Vagina (tissue), 2 donors: ENCODE measurements at places on chromosomes 4 and X.

GRCh38 chrX:120769576-120770341 is 105.9 kb downstream of the CT47B1 start:
- DNase-seq, result no peak

DNA sequence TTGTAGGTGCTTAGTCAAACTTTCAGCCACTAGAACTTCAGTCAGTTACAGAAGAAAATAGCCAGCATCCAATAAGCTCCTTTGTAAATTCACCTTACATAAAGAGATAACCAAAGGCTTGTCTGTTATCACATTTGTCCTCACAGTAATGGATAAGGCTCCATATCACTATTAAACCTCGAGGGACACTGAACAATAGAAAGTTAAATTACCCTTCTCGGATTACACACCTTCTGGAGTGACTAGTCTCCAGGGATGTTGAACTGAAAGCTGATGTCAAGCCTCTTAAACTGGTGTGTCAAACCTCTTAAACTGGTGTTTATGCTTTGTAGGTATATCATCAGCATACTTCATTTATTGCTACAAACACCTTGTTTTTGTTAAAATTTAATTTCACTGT is 639.0 kb downstream of the CENPC start:
- no peak for DNase-seq

GRCh38 chr4:142202404-142203332 is 566.3 kb downstream of the IL15 start:
- no peak for DNase-seq

- DNase-seq, result no peak
Observed at GRCh38 chr4:162705130-162705803, 461.4 kb downstream of the NAF1 start.

DNA sequence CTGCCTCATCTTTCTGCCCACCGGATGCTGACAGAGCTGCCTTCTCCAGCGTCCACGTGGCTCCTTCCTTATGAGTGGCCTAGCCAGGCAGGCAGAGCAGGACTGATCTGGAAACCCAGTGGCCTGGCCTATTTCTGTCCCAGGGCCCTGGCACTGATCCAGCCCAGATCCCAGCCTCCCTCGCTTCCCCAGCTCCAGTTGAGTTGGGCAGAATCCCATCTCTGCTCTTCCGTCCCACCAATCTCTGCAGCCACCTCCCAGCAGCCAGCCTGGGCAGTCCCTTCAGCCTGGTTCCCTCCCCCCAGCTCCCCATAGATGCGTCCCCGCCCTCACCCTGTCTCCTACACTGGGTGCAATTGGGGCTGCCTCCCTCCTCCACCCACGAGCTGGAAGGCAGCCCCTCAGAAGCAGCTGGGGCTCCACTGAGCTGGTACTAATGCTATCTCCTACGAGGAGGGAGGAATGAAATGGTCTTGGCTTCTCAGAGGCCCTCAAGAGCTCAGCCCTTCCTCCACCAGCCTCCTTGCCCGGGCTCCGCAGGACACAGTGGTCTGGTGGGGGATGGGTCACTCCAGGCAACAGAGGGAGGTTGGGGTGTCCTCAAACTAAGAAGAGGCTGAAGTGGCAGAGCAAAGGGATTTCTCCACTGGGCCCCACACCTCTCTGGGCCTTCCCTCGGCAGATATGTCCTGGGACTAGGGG is 94.2 kb downstream of the PJA1 start:
- DNase-seq, result no peak

DNA sequence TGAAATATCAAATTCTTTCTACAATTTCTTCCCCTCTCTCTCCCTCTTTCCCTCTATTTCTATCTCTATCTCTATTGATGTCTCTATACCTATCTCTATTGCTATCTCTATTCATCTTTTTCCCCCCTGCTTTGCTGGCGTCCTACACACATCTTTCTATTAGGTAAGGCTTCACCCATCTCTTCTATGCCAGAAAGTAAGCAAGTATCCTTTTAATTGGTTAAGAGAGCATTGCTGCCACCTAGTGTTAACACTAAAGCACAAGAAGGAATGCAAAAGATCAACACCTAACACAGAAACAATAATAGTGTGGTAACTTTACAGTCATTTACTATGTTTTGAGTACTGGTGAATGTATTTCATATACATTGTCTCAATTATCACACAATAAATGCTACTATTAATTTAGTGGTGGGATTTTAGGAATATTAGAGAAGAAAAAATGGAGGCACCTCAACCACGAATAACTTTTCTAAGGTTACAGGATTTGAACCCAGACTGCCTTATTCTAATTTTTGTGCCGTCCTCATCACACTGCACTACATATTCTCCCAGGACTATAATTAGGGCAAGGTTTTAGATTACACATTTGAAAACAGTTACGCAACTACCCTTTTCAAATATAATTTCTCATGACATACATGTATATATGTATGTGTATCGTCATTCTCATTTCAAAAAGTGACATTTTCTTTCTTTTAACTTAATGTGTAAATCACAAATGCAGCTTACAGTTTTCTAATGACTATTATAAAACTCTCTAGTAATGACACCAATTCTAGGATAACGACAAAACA is 3.7 kb upstream of the C4orf36 start:
- DNase-seq, result no peak

DNA sequence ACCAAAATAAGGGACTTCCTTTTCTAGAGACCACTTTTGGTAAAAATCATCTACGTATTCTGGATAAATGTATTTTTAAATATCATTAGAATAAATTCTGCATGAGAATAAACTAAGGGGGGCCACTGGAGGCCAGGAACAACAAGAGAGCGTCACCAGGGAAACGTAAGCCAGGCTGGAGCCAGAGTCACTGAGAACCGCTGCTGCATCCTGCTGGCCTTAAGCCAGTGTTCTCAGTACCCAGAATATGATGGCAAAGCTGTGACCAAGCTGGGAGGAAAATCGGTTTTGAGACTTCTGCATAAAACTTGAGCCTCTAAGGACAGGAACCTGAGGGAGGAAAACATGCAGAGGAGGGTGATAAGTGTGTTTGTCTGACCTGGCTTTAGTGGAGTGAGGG is 63.0 kb upstream of the FAM9A start:
- no peak for DNase-seq

DNA sequence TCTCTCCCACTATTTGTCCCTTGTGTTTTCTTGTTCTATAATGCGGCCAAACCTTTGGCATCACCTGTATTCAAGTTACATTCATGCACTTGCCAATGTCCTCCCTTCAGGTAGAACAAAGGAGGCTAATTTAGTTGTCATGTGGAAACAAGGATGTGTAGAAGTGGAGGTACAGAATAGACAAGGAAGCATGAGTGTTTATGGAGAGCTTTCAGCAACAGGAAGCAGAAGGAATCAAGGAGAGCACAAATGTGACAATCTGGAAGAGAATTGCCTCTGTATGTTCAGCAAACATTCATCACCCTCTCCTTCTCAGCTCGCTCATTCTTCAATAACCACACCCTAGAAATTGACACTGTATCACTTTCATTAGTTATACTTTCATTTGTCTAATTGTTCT is 103.4 kb downstream of the SLC7A11 start:
- DNase-seq, result no peak

DNA sequence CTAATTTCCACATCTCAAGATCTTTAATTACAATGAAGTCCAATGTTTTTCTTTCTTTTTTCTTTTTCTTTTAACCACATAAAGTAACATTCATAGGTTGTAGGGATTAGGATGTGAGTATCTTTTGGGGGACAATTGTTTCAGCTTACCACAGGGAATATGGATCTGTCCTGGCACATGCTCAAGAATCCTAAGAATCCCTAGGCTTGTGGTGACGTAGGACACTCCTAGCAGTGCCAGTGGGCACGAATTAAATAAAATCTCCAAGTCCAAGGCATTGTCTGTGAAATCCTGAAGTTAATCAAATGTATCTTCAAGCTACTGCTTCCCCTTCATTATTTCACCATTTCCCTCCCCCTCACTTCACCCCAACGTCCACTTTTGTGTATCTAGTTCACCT is 2.6 kb upstream of the LAS1L start:
- no peak for DNase-seq

DNA sequence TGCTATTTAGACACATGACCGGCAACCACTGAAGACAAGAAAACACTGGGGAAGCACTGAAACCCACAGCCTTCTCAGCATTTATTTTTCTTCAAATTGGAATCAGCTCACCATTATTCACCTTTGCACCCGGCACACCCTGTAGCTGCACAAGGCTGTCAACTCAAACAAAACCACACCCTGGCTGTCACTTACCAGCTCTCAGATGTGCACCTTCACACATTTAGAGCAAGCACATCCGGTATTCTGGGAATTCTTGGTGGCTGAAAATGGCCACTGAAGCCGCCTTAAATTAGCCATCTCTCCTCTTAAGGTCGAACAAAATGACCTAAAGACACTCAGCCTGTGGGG is 5.9 kb downstream of the ZFYVE28 start:
- DNase-seq, result no peak

GRCh38 chr4:87919941-87920340 is 55.6 kb upstream of the SPP1 start:
- DNase-seq, result no peak

DNA sequence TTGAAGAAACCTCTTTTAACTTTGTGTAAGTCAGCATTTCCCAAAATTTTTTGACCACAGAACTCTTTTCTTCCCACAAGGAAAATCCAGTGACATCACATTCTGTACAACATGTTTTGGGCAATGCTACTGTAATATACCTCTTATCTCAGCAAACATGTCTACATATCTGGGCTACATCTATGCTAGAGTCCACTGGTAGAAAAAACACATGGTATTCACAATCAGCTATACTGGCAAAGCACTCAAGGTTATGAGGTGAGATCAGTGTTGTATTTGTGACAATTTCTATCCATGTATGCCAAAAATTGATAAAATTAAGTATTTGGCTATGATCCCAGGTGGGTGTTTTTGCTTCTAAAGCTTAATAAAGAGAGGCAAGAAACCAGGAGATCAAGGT is 98.0 kb downstream of the ATP11C start:
- no peak for DNase-seq

DNA sequence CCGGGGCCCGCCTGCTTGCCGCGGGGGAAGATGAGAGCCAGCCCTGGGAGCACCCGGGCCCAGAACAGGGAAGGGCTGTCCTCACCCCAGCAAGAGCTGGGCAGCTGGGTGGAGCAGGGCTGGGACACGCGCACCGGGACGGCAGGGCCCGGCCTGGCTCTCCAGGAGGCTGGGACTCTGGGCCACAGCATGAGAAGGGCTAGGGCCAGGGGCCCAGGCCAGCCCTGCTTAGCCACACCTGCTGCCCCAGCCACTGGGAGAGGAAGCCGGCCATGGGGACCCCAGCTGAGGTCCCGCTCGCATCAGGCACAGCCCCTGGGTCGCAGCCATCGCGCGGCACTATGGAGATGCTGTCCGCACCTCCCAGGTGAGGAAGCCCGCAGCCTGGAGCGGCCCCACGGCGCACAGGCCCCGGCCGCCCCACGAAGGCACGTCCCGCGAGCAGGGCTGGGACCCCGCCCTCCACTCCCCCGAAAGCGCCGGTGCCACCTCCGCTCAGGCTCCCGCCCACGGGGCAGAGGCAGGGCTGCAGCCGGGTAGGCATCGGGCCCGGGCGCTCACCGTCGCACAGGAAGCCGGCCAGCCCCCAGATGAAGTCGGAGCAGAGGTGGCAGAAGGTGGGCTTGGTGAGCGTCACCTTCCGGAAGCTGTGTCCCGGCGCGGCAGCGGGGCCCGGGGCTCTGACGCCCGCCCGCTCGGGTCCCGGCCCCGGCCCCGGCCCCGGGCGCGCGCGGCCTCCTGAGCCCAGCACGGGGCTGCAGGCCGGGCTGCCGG is 531 bp downstream of the DGKQ start:
- DNase-seq, result no peak

- DNase-seq, result no peak
Observed at GRCh38 chrX:34299451-34299967, 167.4 kb upstream of the FAM47A start.

GRCh38 chrX:578531-578930 is 52.1 kb upstream of the SHOX start:
- DNase-seq, result peak; percentile 16

- no peak for DNase-seq
Observed at GRCh38 chrX:135544338-135544948, 24.0 kb downstream of the INTS6L start.
